ENCODE measurements at places on chromosomes 16 and 17. TPM values are rescaled to one million over a fixed set of nuclear protein-coding genes. Genes with fewer than 3 reads are reported as not detected.

DNA sequence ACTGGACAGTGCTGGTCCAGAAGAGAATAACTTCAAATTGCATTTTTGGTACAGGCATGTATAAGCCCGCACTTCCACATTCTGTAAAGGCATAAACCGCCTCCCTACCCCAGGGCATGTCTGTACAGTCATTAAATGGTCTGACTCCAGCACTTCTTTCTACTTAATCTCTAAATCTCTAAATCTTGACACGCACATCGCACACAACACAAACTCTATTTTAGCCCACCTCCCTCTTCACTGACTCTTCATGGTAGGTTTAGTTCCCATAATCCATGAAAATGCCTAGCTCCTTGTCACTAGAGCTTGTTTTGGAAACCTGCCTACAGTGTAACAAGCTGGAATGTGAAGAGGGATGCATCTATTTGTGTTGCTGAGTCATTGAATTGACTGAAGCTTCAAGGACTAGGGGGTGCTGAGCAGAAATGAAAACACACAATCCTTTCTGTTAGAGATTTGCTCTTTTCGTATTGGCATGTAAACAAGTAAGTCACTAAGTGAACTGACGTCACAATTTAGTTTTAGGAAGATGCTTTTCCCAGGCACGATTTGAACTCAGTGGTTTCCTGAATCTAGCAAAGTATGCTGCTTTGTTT, 1.6 kb upstream of the DUSP14 start:
- no peak for DNase-seq

DNA sequence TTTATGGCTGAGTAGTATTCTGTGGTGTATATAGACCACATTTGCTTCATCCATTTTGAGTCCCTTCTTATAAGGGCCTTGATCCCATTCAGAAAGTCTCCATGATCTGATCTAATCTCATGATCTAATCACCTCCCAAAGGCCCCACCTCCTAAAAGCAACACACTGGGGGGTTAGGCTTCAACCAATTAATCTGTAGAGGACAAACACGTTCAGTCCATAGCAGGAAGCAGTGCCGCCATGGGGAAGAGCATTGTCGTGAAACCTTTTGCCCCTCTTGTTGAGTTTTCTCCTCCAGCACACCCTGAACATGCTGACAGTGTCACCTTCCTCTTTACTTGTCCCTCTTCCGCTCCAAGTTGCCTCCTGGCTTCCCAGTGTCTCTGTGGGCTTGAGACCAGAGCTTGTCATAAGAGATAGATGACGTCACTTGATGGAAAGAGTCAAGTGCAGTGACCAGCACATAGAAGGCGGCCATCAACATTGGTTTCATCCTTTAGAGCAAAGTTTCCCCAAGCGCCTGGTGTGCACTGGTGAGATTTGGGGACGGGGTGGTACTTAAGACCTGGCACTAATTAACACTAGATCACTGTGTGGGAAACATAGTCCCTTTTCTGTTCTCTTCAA, 74.1 kb downstream of the PRKCB start:
- no peak for DNase-seq

DNA sequence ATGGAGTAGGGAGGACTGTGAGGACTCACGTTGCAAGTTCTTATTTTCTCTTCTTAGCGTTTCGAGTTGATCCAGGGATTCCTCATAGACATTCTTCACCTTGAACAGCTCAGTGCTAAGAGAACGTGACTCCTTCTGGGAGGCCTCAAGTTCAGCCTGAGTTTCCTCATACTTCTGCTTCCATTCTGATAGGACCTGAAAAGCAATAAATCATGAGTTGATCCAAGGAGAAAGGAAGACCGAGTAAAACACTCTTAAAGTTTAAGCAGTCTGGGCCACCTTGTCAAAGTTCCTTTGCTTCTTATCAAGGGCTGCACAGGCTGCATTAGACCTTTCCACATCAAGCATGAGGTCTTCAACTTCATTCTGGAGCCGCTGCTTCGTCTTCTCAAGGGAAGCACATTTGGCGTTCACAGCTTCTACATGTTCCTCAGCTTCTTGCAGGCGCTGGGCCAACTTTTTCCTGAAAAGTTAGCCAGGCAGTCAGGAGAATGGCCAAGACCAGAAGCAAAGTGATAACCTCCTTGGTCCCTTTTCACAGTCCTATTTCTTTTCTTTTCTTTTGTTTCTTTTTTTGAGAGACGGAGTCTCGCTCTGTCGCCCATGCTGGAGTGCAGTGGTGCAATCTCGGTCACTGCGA, 23.8 kb upstream of the MYH13 start:
- DNase-seq: no peak

DNA sequence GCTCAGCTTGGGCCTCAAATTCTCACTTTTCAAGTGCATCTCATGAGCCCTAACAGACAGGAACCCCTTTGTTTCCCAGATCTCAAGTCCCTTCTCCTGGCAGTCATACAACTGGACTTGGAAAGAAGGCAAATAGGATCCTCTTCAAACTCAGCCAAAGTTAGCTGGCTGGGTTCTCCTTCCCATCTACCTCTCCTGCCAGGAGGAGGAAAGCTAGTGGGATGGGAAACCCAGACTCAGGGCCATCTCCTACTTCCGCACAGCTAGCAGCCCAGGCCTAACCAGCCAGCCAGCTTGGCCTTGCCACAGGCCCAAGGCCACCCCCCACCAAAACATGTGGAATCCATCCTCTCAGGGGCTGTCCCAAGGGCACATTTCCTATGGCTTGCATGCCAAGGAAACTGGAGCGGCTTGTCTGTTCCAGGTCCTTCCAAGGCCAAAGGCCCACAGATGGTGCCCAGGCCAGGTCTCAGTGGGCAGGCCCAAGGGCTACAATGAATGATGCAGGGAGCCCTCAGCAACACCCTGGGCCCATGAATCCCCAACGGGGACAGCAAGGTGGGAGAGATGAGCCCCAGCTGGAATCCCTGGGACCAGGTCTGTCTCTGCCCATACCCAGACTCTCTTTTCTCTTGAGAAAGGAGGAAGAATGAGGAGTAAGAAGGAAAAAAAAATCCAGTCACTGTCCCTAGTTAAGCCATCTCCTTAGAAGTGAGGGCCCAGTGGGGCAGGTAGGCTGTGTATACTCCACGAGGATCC, 1.7 kb downstream of the SMARCD2 start:
- DNase-seq: no peak

GRCh38 chr17:19911033-19911432, 43.3 kb upstream of the ULK2 start:
- no peak for DNase-seq

DNA sequence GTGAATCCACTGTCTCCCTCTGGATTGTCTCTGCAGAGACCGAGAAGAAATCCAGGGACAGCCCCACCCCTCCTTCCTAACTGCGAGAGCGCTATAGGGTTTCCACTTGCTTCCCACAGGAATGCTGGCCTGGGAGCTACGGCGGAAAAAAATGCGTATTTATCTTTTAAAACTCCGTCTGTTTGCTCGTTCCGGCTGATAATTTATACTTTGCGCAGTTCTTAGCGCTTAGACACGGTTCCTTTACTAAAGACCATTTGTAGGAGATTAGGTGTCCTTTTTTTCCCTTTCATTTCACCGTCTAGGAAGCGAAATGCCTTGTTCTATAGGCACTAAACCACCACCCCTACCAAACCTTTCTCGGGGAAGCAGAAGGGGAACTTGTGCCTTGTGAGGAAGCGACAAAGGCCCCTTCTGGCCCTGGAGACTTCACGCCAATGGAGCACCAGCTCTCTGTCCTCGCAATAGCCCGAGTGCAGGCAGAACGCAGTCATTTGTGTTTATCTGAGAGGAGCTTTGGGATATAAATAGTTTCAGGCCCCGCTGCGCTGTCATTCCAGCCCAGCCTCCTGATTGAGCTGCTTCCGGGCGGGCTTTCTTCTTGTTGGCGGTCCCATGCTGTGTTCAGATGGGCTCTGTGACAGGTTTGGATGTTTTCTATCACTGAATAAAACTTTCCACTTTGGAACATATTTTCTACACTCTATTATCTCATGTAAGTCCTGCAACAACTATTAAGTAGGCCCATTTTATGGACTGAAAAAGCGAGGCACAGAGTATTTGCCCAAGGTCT, 791 bp upstream of the SUPT4H1 start:
- DNase-seq: no peak

ZNF205 gene
- 23.3 TPM for total RNA-seq

All from progenitor cell of endocrine pancreas (in vitro differentiated cells).